Skin of body (tissue), 3 donors: ENCODE measurements at places on chromosomes 16 and 17. TPM values are rescaled to one million over a fixed set of nuclear protein-coding genes. Genes with fewer than 3 reads are reported as not detected.

- DNase-seq: no peak
Observed at GRCh38 chr16:9258423-9259051, 167.1 kb downstream of the HAPSTR1 start.

- no peak for DNase-seq
Observed at GRCh38 chr17:57861790-57862693, 12.2 kb upstream of the MRPS23 start.

- DNase-seq: peak; percentile 33
Observed at GRCh38 chr16:53504665-53505064, 1.7 kb upstream of the AKTIP start.

DNA sequence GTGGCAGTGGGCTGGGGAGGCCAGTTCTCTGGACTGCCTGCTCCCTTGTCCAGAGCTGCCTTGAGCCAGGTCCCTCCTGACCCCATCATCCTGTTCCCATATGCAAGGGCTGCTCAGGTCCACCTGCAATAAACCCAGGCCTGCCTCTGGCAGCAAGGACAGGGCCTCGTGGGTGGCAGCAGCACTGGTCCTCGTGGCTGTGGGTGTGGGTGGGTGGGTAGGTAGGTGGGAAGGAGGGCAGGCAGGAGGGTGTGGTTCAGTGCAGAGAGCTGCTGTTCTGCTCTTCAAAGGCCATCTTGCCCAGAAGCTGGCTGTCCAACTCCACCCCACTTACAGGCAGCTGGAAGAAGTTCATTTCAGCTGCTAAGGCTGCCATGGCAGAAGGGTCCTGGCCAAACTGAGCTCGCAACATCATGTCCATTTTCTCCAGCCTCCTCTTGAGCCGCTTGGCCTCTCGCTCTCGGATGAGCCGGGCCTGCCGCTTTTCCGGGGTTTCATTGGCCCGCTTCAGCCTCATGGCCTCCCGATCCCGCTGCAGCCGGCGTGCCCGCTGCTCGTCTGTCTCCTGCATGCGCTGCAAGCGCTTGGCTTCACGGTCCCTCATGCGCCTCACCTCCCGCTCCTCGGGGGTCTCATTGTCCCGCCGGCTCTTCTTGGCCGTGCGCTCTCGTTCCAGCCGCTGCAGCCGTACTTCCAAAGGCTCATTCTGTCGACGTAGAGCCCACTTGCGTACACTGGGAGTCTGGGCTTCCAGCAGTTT lies 14.2 kb downstream of the ATXN1L start:
- no peak for DNase-seq

DNA sequence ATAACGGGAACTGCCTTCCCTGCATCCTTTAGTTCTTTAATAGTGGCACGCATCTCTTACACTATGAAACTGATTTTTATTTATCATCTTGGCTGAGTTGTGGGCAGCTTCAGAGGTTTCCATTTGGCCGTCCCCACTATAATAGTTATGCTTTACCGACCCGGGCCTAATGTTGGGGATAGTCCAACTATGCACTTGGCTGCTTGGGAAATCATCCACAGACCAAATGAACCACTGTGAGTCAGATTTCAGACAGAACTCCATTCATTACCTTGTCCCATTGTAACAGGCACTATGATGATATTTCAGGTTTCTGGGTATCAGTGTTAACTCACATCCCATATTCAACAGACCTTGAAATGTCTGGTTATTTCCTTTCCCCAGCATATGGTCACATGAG lies 6.1 kb upstream of the SLFN5 start:
- DNase-seq: no peak

DNA sequence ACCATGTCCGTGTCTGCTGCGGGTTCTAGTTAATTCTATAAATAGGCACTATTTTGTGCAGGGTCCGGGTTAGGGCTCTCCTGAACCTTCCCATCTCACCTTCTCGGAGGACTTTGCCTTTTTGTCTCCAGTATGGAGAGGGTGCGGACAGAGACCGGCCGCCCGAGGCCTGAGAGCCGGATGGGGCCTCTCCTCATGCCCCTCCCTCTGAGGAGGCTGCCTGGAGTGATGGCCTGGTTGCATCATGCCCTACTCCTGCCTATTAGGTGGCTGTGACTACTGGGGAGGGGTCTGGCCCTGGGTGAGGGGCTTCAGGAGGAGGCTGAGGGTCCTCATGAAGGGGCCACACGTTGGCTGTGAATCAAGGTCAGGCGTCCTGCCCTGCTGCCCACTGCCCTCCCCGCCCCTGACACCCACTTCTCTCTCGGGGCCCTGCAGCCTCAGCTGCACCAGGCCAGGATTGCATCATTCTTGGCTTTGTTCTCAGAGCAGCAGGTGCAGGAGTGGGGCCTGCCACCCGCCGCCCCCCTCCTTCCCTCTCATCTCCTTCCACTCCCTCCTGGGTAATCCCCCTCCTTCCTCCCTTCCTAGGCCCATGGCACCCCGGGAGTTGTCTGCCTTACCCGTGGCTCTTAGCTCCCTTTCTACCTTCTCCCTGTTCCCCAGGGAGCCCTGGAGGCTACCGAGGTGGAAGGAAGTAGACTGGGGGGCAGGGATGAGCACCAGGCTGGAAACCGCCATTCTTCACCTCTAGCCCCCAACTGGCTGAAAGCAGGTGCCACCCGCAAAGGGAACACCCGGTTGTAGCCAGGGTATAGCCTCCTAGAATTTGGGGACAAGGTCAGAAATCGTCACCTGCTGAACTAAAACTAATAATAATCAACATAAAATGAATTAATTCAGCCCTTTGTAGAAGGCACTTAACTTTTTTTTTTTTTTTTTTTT lies 12.7 kb upstream of the ARHGAP23 start:
- DNase-seq: no peak

- no peak for DNase-seq
Observed at GRCh38 chr17:18933102-18934058, 18.6 kb upstream of the SLC5A10 start.

- DNase-seq: no peak
Observed at GRCh38 chr17:53483704-53484103, 339.0 kb upstream of the KIF2B start.

GRCh38 chr16:27224271-27224737 lies 21.0 kb downstream of the KDM8 start:
- no peak for DNase-seq

GRCh38 chr17:3004150-3004801 lies 59.1 kb downstream of the OR1D5 start:
- peak; percentile 83 for DNase-seq

DNA sequence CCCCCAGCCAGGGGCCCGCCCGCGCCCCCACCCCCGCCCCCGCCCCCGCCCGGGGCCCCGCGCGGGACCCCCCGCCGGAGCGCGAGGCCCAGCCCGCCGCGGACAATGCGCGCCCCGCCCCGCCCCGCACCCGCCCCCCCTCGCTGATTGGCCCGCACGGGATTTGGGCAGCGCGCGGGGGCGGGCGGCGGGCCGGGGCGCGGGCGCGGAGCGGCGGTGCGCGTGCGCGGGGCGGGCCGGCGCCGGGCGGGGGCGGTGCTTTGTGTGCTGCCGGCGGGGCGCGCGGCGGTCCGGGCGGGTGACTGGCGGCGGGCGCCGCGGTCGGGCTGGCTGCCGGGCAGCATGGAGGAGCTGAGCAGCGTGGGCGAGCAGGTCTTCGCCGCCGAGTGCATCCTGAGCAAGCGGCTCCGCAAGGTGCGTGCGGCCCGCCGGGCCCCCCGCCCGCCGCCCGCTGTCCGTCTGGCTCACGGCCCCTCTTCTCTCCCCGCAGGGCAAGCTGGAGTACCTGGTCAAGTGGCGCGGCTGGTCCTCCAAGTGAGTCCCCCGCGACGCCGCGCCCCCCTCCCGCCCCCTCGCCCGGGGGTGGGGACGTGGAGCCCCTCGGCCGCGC lies at the start of gene CBX2:
Gene CBX2, plus strand, starts transcription at position 255 of the 610 bp plus-strand sequence. Its CDS starts 88 bp downstream, at position 343.
- DNase-seq: peak; percentile 45

The ARSG gene
- total RNA-seq: 3.3 TPM

The XYLT1 gene
- total RNA-seq: 14.7 TPM

The C17orf100 gene
- total RNA-seq: 0.89 TPM

The KRTAP9-2 gene
- total RNA-seq: 6.3 TPM

The CPNE7 gene
- 0.89 TPM for total RNA-seq
